Activated gamma-delta T cell treated with Interleukin-2 at 50 U/mL for 16 hours (primary cell): ENCODE measurements at places on chromosomes 5 and 9.

GRCh38 chr5:142156839-142157463 is 48.4 kb downstream of the NDFIP1 start:
- no peak for DNase-seq

DNA sequence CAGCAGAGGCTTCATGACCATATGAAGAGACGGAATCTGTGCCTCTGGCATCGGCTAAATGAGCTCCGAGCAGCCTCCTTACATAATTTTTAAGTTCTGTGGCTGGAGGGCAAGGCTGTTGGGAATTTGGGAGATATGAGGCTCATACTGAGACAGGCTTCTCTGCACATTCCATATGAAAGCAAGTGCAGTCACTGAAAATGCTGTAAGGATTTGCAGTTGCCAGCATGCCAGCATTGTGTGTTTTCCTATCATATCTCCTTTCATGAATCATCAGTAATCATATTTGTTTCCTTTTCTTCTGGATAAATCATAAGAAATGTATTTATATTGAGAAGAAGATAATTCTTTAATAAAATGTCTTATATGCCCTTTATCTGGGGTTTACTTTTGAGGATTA is 775.4 kb downstream of the SEMA5A start:
- no peak for DNase-seq

GRCh38 chr9:8917956-8918739 is 1118.6 kb upstream of the DMAC1 start:
- no peak for DNase-seq

DNA sequence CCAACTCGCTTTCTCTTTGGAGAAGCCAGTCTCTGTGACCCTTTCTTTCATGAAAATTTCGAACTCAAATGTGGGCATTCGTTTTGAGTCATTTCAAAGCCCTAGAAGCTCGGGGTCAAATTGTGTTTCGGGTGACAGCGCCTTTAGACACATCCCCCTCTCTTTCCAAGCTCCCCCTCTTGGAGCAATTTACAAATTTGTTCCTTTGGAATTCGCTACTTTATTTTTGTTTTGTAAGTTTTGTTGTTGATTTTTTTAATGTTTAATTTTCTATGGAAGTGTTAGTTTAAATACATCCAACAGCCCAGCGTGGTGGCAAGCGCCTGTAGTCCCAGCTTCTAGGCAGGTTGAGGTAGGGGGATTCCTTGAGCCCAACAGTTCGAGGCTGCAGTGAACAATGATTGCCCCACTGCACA is 4.6 kb upstream of the BARX1 start:
- no peak for DNase-seq

DNA sequence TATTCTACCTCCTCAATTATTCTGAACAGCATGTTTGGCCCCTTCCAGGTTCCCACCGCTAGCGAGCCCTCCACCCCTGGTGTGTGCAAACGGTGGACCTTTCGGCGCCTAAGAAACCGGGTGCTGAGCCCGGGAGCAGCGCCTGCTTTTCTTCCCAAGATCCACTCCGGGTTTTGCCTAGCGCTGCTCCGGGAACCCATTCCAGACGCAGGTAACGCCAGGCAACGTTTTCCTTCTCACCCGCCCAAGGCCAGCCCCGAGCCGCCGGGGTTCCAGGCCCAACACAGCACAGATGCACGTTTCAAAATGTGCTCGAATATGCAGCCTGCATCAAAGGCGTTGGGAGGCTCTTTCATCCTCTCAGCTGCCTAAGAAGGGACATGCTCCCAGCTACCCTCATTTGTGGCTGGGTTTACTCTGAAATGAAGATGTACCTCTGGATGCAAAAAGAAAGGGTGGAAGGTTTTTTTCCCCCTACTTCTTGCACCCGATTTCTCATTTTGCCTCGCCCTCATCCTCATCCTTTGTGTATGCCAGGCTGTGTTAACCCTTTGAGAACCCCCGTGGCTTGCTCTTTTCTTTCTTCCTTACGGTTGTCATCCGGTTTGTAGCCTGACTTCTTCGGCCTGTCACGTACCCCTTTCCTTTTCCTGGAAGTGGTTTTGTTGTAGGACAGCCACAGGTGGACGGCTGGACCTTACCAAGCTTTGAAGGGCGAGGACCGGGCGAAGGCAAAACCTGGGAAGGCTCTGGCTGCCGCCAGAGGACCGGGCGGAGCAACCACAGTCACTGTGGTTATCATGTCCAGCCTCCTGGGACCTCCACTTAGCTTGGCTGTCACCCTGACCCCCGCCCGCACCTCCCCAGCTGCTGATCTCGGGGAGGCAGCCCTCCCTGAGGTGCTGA is 226.9 kb downstream of the SMARCA2 start:
- peak; percentile 6 for DNase-seq
